ENCODE measurements at places on chromosomes 12 and 14.

DNA sequence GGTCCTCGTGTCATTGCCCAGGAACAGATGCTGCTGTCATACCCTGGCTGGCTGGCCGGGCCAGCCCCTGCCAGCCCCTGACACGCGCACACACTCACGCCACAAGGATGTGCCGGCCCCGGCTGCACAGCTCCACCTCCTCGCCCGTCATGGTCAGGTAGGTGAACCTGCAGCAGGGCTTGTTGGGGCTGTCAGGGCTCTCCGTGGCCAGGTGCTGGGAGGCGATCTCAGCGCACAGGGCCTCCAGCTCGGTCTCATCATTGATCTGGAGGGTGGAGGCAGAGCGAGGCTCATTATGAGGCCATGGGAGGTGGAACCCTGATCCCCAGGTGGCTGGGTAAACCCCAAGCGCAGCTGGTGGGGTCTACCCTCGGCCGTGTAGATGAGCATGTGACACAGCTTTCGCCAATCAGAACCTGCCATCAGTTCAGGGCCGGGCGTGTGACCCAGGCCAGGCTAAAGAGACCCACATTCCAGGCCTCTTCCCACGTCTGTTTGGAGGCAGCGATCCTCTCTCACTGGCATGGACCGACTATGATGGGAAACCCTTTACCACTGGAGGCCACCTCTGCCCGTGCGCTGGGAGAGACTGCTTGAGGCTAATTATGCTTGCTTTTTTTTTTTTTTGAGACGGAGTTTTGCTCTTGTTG, 38.8 kb downstream of the TRAFD1 start:
- no peak for DNase-seq

DNA sequence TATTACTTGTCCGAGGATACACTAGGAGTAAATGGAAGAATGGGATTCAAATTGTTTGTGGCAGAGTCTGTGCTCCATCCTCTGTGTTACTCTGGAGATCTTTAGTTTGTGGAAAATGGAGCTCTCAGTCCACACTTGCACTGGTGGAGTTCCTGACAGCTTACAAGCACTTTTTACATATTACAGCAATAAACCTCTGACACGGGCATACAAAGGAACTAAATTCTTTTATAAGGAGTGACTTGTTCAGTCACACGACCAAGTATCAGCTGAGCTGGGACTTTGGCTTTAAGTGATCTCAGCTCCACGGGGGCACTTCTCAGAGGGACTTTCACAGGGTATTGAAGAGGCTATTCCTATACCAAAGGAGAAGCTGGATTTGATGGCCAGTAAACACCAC, 417.5 kb downstream of the LRIG3 start:
- DNase-seq, result no peak

GRCh38 chr12:11859705-11860425, 210.4 kb downstream of the ETV6 start:
- peak; percentile 66 for DNase-seq

GRCh38 chr14:43145361-43145760, 1361.7 kb downstream of the FSCB start:
- no peak for DNase-seq

GRCh38 chr12:56212361-56212760, 9.4 kb downstream of the RNF41 start:
- DNase-seq, result peak; percentile 56

DNA sequence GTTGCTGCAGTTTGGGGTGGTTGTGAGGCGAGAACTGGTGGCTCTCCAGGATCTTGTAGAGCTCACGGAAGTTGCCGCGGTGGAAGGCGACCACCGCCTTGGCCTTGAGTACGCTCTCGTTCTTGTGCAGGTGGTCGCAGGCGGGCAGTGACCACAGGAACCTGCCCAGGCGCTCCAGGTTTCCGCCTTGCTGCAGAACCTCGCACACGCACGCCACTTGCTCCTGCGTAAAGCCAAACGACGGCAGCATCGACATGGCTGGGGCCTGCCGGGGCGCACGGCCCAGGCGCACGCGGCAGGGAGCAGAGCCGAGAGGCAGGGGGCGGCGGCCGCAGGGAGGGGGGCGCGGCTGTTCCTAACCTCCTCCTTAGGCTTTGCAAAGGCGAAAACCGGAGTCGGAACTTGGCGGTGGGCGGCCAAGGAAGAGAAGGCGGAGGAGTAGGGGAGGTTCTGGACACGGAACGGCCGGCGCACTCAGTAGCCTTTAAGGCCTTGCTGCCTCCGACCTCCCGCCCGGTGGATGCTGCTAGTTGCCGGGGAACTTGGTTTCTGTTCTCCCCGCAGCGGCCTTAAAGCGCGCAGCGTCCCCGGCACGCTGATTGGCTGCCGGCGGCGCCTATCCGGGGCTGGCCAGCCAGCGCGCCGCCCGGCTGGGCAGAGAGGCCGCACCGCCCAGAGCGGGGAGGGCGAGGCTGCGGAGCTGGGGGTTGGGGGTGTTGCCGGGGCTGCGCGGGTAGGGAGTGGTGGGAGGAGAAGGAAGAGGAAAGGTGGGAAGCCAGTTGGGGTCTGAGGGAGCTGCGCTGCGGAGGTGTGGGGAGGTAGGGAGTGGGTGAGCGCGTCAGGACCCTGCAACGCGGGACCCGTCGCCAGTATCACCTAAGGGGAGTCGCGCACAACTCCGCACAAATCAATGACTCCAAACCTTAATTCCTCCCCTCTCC, at the start of gene SIX1:
SIX1 (minus strand) TSS at position 544 of the 941 bp plus-strand sequence; CDS start at position 256, 288 bp downstream.
- peak; percentile 48 for DNase-seq

DNA sequence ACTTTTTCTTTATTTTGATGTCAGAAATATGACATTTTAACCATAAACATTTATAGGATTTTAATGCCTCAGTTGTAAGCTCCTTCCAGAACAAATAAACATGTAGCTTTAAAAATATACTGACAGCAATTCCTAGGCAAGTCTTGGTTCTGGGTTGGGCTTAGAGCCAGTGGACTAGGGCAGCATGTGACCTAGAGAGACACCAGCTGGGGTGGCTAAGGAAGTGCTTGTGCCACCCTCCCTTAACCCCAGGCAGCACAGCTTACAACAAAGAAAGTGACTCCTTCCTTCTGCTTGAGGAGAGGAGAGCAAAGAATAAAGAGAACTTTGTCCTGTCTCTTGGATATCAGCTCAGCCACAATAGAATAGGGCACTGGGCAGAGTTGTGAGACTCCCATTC, 61.6 kb upstream of the KTN1 start:
- DNase-seq, result no peak

GRCh38 chr12:91773749-91774429, 371.8 kb downstream of the BTG1 start:
- no peak for DNase-seq

DNA sequence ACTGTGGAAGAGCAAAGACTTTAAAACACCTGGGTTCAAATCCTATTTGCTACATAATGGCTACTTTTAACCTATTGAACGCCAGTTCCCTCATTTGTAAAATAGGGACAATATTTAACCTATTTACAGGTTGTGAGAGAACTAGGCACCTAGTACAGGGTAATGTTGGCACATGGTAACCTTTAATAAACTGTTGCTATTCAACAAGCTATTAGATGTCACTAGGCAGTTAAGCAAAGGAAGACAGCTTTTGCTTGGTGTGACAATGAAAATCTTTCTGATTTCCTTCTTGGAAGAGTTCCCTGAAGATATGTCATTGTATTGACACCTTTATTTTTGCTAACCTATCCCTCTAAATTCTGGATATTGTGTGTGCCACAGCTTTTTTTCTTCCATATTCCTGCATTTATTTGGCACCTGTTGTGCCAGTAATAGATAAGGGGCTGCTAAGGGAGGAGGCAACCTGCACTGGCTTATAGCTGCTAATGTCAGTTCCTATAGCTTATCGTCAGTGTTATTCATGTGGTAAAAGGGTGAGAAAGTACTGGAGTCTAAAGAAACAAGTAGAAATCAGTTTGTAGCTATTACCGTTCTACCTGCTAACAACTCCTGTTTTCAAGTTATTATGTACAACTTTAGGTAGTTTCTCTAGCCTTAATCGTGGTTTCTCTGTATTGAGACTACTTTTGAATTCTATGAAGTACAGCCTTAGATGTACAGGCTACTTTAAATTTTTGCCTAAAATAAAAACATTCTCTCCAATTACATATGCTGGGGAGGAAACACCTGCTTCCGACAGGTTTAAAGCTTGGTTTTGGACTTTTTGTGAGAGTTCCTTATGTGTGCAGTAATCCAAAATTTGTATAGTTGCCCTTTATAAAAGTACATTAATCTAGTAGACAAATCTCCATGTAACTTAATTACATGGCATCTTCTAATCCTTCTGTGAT, 24.3 kb downstream of the HIF1A start:
- DNase-seq, result no peak

DNA sequence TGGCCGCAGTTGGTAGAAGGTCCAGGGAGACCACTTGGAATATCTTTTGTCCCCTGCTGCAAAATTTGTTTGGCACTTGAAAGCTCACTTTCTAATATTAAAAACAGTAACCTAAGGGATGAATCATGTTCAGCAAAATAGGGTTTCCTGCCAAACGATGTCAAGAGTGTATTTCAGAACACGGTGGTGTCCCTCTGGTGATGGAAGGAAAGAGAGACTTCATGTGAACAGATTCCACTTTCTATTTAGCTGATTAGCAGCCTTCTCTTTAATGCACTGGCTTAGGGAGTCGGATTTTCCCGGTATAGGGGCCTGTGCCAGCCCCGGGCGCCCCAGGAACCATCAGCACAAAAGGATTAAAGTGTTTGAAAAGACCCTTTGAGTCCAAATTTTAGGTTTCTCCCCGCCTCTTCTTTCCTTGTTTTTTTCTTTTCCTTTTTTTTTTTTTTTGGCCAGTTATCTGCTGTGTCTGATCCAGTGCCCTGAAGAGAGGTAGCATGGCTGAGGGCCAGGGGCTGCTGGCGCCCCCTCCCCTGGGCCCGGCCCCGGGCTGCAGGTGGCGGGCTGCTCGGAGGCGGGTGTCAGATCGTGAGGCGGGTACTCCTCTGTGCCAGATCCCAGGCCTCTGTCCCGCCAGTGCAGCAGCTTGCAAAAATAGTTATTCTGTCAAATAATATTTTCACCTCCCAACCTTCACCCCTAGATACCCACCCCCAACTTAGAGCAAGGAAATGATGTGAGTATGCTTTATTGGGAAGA, 88.3 kb downstream of the TESC start:
- no peak for DNase-seq

DNA sequence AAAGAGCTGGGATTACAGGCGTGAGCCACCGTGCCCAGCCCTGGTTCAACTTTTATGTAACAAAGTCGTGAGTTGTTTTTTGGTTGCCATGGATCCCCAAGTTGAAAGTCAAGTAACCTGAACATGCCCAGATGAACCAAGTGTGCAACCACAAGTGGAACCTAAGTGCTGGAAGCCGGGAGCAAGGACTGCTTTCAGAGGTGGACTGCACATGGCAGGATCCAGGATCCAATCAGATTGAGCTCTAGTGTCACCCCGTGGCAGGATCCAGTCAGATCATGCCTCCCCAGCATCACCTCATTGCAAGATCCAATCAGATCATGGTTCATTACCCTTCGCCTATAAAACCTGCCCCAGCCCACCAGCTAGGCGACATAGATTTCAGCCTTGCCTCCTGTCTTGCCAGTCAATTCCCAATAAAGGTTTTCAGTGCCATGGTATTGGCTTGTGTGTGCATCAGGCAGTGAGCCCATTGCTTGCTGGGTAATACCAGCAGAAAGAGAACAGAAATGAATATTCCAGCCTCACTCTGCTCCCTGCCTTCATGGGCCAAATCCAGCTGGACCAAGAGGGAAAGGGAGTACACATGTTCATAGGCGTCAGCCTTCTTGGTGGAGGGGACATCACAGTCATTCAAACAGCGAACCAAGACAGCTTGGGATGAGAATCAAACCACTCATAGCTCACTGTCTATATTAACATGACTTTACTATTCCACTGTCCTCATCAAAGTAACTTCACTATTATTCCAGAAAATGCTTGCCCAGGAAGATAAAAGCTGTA, 43.6 kb upstream of the VASH1 start:
- DNase-seq, result no peak

- peak; percentile 36 for DNase-seq
Observed at GRCh38 chr14:69260190-69260860, 367 bp downstream of the GALNT16 start.

GRCh38 chr14:94571950-94572349, 9.3 kb upstream of the SERPINA5 start:
- DNase-seq, result no peak

Data from activated CD4-positive, alpha-beta T cell treated with anti-CD3 and anti-CD28 coated beads for 36 hours (primary cell).